NCI-H1417 treated with DMSO at 0.1 percent for 48 hours (cell line): ENCODE measurements at places on chromosomes 16 and 17.
A peak's percentile ranks its signal among the peaks of the same experiment; 100 is the strongest.

- DNase-seq, result no peak
Measured at GRCh38 chr16:10964039-10964890, 19.9 kb downstream of the CLEC16A start.

GRCh38 chr17:9332132-9332494, 243.5 kb downstream of the STX8 start:
- DNase-seq, result no peak

DNA sequence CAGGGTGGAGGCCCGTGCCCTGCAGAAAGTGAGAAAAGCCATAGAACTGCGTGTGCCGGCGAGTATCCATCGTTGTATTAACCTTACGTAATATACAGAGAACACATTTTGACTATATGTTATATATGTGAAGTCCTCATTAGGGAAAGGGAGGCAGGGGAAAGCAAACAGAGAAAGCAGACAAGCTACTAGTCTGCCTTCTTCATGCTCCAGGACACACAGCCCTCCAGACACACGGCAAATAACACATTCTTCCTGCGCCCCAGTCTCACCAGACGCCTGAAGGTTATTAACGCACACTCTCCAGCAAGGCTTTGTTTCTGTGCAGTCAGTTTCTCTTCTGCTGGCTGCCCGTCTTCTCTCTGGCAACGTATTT, 28.8 kb downstream of the PRDM7 start:
- DNase-seq, result no peak

GRCh38 chr16:27316038-27316680, 2.4 kb downstream of the IL4R start:
- DNase-seq, result no peak

- no peak for DNase-seq
Measured at GRCh38 chr17:62950067-62950466, 16.0 kb upstream of the TANC2 start.

DNA sequence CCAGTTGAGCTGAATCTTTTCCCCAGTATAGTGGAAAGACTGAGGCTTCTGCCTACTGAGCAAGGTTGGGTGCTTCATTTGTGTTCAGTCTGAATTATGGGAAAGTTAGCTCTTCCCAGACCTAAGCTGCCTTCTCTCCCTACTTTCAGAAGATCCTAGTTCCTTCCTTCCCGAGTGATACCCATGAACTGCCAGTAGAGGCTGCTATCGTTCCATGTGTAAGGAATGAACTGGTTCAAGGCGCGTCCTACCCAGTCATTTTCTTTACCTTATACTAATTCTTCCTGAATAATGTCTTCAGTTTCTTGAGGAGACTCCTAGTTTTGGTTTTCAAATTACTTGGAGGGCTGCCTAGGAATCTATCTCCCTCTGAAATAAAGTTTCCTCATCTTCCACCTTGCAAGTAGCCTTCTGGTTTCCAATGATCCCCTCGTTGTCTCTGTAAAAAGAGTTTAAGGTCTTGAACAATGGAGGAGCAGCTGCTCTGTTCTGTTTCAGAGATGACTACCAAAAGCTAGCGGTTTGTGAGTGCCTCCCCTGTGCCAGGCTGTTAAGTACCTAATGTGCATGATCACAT, 934 bp upstream of the AOC2 start:
- peak; percentile 9 for DNase-seq

GRCh38 chr16:16782153-16782552, 403.2 kb downstream of the NPIPA7 start:
- no peak for DNase-seq

GRCh38 chr16:78321620-78322360, 222.3 kb downstream of the WWOX start:
- DNase-seq, result no peak

DNA sequence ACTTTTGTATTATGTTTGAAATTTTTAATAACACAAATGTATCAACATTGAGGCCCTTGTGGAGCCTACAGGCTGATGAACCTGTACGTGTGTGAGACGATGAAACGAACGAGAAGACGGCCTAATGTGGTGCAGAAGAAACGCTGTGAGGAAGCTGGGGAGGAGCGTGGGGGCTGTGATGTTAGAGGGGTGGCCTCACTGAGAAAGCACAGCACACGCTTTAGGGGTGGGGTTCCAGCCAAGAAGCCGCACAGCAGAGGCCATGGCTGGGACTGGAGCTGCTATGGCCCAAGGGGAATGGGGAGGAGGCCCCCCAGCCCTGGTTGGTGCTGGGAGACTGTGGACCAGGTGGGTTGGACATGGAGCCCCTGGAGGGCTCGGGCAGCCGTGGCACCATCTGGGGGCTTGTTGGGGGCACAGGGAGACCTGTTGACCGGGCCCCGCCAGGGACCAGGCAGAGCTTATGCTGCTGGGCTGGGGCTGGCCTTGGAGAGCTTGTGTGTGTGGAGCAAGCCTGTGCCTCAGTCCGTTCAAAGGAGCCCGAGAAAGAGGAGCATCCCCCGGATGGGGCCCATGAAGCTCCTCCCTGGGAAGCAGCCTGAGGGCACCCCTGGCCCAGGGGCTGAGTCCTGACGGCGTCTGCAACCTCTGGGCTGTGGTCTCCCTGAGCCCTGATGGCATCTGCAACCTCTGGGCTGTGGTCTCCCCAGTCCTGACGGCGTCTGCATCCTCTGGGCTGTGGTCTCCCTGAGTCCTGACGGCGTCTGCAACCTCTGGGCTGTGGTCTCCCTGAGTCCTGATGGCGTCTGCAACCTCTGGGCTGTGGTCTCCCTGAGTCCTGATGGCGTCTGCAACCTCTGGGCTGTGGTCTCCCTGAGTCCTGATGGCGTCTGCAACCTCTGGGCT, 44.7 kb downstream of the METRNL start:
- no peak for DNase-seq

DNA sequence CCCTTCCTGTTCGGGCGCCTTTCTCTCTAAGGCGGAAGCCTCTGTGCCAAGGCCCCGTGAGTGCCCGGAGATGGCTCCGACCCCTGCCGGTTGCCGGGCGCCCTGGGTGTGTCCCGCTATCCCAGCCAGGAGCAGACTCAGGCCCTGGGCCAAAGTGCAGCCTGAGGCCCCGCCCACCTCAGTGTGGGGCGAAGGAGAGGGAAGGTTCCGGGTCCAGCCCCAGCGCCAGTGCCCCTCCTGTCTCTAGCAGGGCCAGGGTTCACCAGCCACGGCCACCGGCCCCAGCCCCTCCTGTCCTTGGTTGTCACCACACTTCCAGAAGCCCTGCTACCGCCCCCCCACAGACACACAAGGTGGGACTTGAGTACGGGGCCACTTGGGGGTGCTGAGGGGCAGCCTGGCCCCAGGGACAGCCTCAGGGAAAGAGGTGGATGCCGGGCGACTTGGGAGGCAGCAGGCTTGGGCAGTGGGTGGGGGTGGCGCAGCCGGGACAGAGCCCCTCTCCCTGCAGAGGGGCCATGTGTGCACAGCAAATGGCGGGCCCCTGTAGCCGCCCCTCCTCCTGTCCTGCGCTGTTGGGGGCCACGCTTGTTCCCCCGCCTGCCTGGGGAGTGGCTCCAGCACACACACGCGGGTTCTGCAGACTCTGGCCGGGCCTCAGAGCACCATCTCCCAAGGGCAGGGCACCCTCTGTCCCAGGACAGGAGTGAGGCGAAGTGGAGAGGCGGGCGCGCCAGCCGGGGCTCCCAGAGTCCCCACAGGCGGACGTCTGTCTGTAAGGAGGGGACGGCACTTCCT, 6.0 kb downstream of the C1QTNF8 start:
- DNase-seq, result no peak

DNA sequence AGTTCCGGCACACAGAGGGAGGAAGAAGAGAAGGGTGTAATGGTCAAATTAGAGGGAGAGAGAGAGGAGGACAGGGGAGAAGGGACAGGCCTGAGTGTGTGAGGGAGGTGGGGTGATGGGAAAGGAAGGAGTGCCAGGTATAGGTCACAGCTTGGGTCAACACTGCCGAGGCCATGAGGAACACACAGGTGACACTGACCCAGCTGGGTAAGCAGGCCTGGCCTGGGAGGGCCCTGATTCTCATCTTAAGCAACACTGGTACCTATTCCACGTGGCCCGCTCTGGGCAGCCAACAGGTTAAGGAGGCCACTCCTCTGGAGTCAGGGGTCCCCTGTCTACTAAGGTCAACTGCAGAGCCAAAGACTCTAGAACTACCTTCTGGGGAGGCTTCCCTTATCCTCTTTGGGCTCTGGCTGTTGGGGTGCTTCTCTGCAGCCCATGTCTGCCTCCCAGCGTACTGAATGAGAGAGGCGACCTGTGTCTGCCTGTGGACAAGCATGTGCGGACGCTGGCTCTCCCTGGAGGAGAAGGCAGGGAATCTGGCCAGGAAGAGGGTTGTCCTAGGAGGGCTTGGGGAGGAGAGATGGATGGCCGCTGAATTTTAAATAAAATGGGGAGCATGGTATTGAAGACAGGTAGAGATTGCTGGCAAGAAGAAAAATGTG, 57.6 kb downstream of the RGS9 start:
- no peak for DNase-seq

- DNase-seq, result peak; percentile 24
Measured at GRCh38 chr17:48215583-48216139, 108.1 kb downstream of the SNX11 start.

DNA sequence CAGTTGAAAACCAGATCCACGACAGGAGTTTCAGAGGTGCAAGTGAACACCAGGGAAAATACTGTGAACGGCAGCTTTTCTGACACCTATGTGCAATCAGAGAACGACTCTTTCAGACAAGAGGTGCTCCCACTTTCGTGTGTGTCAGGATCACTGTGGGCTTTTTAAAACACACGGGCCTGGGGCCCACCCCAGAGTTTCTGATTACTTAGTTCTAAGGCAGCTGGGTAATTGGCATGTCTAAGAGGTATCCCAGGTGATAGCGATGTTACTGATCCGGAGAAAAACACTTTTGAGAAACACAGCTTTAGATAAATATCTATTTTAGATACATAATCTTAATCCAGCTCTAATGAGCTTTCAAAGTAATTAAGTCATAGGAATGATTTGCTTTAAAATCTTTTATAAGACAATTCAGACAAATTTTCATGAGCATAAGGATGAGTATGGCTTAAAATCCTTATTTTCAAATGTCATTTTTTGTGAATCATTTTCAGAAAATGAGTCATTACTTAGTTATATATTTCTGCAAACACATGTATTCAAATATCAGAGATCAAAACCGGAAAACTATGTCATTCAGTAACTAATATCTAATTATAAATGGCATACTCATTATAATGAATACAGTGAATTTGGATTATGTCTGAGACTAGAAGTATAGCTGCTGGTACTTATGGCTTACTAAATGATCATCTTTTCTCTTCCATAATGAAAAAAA, 217.9 kb upstream of the PSMD7 start:
- no peak for DNase-seq

DNA sequence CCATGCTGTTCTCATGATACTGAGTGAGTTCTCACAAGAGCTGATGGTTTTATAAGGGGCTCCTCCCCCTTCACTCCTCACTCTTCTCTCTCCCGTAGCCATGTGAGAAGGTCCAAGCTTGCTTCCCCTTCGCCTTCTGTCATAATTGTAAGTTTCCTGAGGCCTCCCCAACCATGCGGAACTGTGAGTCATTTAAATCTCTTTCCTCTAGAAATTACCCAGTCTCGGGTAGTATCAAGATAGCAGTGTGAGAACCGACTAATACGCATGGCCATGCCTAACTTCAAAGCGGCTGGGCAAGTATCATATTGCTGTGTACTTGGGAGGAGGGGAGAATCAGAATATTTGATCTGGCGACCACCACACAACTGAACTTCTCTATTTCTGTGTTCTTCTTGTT, 88.3 kb downstream of the PRKCB start:
- no peak for DNase-seq

DNA sequence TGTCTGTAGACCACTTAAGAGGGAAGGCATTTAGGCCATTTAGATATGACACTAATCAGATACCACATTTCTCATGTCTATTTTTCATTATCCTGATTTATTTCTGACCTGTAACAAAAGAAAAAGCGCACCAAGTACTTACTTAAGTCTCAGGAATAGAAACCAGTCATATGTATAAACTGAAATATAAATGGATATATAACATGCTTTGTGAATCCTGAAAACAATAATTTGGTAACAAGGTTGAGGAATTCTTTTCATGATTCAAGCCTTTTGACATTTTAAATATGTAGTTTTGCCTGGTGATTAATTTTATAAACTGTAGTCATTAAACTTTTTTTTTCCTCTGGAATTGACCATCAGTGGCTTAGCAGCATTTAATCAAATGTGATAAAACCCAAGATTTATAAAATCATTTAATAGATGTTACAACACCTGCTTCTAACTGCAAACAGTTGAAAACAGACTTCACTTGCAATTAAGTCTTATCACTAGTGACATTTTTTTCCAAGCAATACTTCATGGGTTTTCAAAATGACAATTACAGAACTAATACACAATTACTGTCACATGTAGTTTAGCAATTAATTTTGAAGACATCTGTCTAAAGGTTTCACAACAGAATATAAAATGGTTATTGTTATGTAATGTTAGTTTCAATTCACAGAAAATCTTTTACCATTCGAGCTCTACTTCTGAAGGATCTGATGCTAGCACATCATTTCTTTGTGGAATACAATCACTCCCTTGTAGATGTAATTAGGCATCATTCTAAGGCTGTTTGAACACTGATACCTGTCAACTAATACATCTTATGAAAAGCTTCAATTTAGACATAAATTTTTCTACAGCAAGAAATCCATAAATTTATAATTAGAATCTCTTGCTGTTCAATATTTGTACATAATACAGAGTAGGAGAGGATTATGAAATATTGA, 110.3 kb downstream of the TOX3 start:
- DNase-seq, result peak; percentile 13

DNA sequence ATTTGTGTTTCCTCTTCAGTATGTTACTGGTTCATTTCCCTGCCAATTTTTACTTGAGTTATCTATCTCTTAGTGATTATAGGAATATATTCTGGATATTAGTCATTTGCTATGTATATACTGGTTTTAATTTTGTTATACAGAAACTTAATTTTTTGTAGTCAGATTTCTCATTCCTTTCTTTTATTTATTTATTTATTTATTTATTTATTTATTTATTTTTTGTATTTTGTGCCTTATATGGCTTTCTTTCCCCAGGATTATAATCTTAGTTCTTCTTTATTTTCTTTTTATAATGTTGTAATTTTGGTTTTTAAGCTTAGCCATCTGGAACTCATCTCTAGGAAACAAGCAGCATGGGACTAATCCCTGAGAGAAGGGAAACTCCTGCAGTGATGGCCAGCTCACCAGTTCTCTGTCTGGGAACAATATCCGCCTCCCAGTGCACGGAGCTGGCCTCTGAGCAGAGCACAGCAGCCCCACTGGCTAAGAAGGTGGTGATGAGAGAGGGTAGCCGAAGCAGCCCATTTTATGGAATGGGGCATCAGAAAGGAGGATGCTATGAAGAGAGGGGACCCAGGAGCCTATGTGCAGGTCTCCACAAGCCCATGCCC, 54.5 kb upstream of the ADORA2B start:
- DNase-seq, result no peak

GRCh38 chr17:77474292-77474988, 333.7 kb downstream of the SEC14L1 start:
- DNase-seq, result no peak

DNA sequence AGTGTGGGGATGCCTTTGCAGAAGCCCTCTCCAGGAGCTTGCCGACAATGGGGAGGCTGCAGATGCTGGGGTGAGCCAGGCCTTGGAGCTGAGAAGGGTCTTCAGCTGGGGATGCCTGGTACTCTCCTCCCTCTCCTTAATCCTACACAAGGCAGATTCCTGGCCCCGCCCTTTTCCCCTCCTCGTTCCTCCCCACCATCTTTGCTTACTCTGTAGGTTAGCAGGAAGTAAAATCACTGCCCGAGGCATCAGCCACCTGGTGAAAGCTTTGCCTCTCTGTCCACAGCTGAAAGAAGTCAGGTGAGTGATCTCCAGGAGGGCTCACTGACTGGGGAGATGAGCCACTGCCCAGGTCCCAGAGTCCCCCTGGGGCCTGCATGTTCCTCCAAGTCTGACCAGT, 38.7 kb downstream of the NLRC5 start:
- DNase-seq, result no peak

- DNase-seq, result no peak
Measured at GRCh38 chr17:11986179-11986941, 10.9 kb downstream of the ZNF18 start.
